Breast epithelium (tissue), 4 donors: ENCODE measurements at places on chromosomes 16 and 17. TPM values are rescaled to one million over a fixed set of nuclear protein-coding genes. Genes with fewer than 3 reads are reported as not detected.

GRCh38 chr17:7541074-7541621 is 7.7 kb upstream of the TNFSF12 start:
- no peak overlapping the region for H3K27ac ChIP-seq
- H3K36me3 ChIP-seq, result no peaks in the 10 kb centered on the region
- H3K4me3 ChIP-seq, result no peak overlapping the region
- no peak for DNase-seq
- no peaks in the 10 kb centered on the region for H3K4me1 ChIP-seq

GRCh38 chr17:79803997-79804855 is 7.3 kb upstream of the CBX8 start:
- peaks cover 100% of the 10 kb centered on the region for H3K27me3 ChIP-seq
- H3K4me1 ChIP-seq, result no peaks in the 10 kb centered on the region
- H3K27ac ChIP-seq, result no peak overlapping the region
- no peak for DNase-seq
- no peaks in the 10 kb centered on the region for H3K36me3 ChIP-seq

NUFIP2 gene
- 36.4 TPM for total RNA-seq

GRCh38 chr17:5127910-5128309 is 12.1 kb downstream of the USP6 start:
- no peak overlapping the region for H3K27ac ChIP-seq
- H3K4me3 ChIP-seq, result no peak overlapping the region
- no peaks in the 10 kb centered on the region for H3K4me1 ChIP-seq
- no peaks in the 10 kb centered on the region for H3K36me3 ChIP-seq

PRR35 gene
- total RNA-seq, result not detected

GRCh38 chr16:65202461-65202860 is 80.6 kb upstream of the CDH11 start:
- H3K36me3 ChIP-seq, result no peaks in the 10 kb centered on the region
- H3K4me3 ChIP-seq, result no peak overlapping the region
- DNase-seq, result no peak
- H3K4me1 ChIP-seq, result no peaks in the 10 kb centered on the region
- no peak overlapping the region for H3K27ac ChIP-seq

PRSS8 gene
- not detected for total RNA-seq

DNA sequence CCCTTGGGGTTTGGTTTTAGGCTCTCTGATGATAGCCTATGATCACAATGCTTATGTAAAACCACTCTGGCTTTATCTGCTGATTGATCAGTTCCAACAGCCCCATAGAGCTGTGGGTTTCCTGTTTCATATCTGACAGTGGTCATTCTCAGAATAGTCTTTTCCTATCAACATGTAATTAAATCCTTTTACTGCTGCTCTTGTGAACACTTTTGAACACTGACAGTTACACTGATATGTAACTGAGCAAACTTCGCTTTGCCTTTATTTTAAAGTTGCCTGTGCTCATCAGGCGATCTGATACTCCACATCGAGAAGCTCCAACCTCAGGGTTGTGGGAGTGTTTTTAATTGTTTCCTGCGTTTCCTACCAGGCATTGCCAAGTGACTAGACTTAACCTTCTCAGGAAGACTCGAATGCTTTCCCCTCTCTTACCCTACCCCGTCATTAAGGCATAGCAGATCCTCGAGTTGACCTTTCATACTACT is 17.3 kb upstream of the CLEC18B start:
- no peaks in the 10 kb centered on the region for H3K4me1 ChIP-seq
- DNase-seq, result no peak
- H3K4me3 ChIP-seq, result no peak overlapping the region
- no peak overlapping the region for H3K27ac ChIP-seq

DNA sequence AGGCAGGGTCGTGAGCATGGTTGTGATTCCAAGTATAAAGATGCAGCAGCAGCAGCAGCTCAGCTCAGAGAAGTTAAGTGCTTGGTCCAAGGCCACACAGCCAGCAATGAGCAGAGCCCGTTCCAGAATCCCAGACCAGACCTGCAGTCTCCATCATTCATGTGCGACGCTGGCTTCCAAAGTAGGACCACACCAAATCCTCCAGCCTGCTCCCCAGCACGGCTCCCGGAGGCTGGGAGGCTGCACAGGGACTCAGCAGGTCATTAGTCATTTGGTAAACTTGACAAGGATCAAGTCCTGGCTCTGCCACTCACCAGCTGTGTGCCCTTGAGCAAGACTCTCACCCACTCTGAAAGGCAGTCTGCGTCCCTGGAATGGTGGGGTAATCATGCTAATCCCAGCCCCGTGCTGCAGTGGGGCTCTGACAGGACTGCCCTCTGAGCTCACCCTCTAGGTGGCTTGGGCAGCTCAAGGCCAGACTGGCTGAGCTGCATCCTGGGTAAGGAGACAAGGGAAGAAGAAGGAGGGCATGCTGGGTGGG is 95.1 kb upstream of the TMEM132E start:
- no peak overlapping the region for H3K4me3 ChIP-seq
- DNase-seq, result no peak
- no peaks in the 10 kb centered on the region for H3K4me1 ChIP-seq

DNA sequence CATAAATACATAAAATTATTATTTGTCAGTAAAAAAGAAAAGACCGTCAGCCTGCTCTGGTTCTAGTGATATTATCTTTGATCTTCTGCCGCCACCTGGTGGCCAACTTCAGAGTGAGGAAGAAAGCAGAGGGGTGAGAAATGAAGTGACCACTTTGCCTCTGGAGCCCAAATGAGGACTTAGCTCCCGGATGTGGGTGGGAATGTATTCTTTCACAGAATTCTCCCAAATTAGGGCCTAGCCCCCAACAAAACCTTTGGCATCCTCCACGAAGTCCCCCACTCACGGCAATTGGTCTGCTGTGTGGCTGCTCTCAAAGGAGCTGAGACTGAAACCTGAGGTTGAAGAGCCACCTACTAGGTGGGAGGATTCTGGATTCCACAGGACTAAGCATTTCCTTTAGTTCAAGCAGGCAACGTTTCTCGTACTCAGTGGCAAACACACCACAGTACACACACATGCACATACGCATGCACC is 4.9 kb upstream of the ZNF267 start:
- no peaks in the 10 kb centered on the region for H3K36me3 ChIP-seq
- no peaks in the 10 kb centered on the region for H3K27me3 ChIP-seq
- no peak overlapping the region for H3K27ac ChIP-seq
- H3K4me3 ChIP-seq, result no peak overlapping the region

DNA sequence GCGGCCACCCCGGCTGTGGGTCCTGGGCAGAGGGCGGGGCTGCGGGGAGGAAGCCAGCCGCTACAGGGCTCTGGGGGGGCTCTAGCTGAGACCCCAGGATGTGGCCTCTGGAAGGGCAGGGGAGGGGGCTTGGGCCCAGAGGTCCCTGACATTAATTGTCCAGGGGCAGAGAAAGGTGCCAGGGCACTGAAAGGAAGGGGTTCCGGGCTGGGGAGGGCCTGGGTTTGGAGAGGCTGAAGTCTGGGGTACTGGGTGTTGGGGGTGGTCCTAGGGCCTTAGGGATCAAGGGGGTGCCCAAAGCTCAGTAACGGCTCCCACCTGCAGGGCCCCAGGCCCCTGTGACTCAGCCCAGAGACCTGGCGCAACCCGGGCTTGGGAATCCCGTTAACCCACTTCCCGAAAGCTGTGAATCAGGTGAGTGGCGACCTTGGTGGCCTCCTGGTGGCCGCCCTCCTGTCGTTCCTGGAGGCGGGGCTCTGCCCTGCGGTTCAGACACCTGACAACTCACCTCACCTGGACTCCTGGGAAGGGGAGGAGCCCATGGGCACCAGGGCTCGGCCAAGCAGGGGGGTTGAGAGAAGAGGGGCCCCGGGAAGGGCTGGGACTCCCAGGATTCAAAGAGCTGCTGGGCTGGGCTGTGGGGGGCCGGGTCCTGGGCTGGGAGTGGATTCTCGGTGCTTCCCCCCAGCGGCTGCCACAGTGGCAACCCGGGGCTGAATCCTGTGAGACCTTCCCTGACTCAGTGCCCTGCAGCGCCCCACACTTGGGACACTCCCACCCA is 465 bp upstream of the PRSS22 start:
- DNase-seq, result peak; percentile 92
- no peaks in the 10 kb centered on the region for H3K36me3 ChIP-seq
- no peaks in the 10 kb centered on the region for H3K4me1 ChIP-seq
- H3K27ac ChIP-seq, result peak overlapping the region; percentile 93

MGAT5B gene
- total RNA-seq, result not detected

GPR139 gene
- total RNA-seq, result not detected

DNA sequence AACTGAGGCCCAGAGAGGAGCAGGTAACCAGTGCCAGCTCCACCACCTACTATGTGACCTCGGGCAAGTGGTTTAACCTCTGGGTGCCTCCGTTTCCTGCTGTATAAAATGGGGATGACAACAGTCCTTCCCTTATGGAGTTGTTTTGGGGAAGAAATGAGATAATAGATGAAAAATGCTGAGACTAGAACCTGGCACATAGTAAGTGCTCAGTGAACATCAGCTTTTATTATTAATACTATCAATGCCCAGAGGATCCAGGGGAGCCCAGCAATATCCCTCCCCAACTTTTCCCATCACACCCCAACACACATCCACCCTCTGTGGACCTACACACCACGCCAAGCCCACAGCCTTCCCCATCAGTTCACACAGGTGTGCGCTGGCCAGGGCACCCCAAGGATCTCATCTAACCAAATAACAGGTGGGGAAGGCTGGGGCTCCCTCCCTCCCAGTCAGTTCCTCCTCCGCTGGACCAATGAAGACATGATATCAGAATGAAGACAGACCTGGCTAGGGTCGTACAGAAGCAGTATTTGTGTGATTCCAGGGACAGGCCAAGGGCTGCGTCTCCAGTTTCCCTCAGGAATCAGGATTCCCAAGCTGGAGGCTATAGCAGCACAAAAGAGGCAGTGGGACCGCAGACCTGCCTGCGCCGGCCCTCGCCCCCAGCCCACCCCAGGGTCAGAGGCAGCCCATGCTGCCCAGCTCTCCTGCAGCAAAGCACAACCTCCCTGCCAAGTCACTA is 1.8 kb downstream of the ATP2A3 start:
- H3K36me3 ChIP-seq, result no peaks in the 10 kb centered on the region
- peaks cover 9% of the 10 kb centered on the region for H3K27me3 ChIP-seq
- H3K4me1 ChIP-seq, result peaks cover 7% of the 10 kb centered on the region
- no peak overlapping the region for H3K27ac ChIP-seq
- DNase-seq, result no peak

GRCh38 chr17:33137426-33137825 is 145.8 kb downstream of the SPACA3 start:
- H3K4me1 ChIP-seq, result no peaks in the 10 kb centered on the region
- H3K36me3 ChIP-seq, result no peaks in the 10 kb centered on the region
- DNase-seq, result no peak
- no peak overlapping the region for H3K27ac ChIP-seq

DNA sequence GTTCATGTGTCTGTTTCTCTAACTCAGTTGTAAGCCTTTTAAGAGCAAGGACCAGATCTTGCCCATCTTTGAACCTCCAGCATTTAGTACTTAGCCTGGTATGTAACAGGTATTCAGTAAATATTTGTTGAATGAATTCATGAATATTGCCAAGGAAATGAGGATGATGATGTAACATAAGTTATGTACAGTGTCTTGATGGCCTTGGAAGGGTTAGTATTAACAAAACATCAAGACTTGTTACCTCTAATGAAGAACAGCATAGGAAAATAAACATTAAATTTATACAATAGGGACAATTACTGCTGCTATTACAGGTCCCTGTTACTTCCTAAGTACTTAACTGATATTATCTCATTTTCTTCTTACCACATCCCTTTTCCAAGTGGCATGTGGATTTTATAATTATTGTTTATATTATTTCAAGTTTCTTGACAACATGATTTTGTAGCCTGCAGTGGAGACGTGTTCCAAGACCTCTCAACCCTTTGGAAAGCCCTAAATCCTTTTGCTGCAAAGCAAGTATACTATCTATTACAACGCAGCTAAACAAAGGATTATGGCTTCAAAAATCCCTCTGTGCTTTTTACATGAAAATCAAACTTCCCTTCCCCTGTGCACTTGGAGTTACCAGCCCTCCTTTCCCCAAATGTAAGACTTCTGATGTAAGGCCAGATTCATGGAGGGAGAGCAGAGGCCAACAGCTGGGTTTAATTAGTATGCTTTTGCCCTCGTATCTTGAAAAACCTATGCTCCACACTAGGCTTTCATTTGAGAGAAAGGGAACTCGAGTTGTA is 77.4 kb upstream of the SMIM36 start:
- DNase-seq, result no peak
- no peaks in the 10 kb centered on the region for H3K36me3 ChIP-seq
- no peak overlapping the region for H3K4me3 ChIP-seq
- peaks cover 3% of the 10 kb centered on the region for H3K4me1 ChIP-seq

LGALS9B gene
- not detected for total RNA-seq

- no peak for DNase-seq
- H3K27me3 ChIP-seq, result no peaks in the 10 kb centered on the region
- H3K4me3 ChIP-seq, result no peak overlapping the region
- no peaks in the 10 kb centered on the region for H3K4me1 ChIP-seq
Observed at GRCh38 chr16:62933929-62934328, 897.7 kb upstream of the CDH8 start.

DNA sequence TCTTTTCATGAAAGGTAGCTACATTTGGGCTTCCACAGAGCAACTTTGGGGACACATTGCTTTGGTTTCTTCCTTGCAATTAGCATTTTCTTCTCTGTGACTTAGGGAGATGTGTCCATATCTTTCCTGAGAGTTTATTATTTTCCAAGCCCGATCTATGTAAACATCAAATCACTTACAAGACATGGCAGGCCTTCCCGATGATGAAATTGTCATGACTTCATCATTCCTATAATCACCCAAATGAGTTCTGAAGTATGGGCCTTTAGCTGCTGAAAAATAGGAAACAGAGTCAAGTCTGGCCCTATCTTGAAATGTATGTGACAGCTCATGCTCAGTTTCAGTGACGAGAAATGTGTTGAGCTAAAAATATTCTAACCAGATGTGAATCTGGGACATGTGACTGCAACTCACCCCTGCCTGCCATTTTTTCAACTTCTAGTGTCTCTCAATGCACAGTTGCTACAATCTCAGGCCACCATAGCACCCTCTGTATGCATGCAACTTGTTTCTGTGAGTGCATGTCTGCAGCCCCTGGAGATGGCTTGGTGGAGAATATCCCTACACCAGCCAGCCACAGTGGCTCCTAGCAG is 199.6 kb upstream of the MAF start:
- H3K4me1 ChIP-seq, result no peaks in the 10 kb centered on the region
- no peaks in the 10 kb centered on the region for H3K36me3 ChIP-seq

- no peak for DNase-seq
- H3K4me1 ChIP-seq, result no peaks in the 10 kb centered on the region
- H3K4me3 ChIP-seq, result no peak overlapping the region
- no peaks in the 10 kb centered on the region for H3K27me3 ChIP-seq
- H3K27ac ChIP-seq, result no peak overlapping the region
Observed at GRCh38 chr16:65305266-65305959, 183.6 kb upstream of the CDH11 start.

GRCh38 chr17:13736916-13737315 is 135.2 kb upstream of the HS3ST3A1 start:
- no peak overlapping the region for H3K4me3 ChIP-seq
- H3K4me1 ChIP-seq, result no peaks in the 10 kb centered on the region
- no peaks in the 10 kb centered on the region for H3K27me3 ChIP-seq
- no peaks in the 10 kb centered on the region for H3K36me3 ChIP-seq
- H3K27ac ChIP-seq, result no peak overlapping the region

GRCh38 chr16:76875898-76876297 is 315.1 kb upstream of the MON1B start:
- no peak overlapping the region for H3K4me3 ChIP-seq
- H3K36me3 ChIP-seq, result no peaks in the 10 kb centered on the region
- H3K27me3 ChIP-seq, result no peaks in the 10 kb centered on the region

- no peak overlapping the region for H3K27ac ChIP-seq
- DNase-seq, result no peak
- H3K27me3 ChIP-seq, result no peaks in the 10 kb centered on the region
- H3K36me3 ChIP-seq, result no peaks in the 10 kb centered on the region
Observed at GRCh38 chr16:78434401-78434800, 334.9 kb downstream of the WWOX start.

ZNF689 gene
- total RNA-seq, result 15.4 TPM
